Mesendoderm (in vitro differentiated cells): ENCODE measurements at places on chromosomes 7 and 10.

DNA sequence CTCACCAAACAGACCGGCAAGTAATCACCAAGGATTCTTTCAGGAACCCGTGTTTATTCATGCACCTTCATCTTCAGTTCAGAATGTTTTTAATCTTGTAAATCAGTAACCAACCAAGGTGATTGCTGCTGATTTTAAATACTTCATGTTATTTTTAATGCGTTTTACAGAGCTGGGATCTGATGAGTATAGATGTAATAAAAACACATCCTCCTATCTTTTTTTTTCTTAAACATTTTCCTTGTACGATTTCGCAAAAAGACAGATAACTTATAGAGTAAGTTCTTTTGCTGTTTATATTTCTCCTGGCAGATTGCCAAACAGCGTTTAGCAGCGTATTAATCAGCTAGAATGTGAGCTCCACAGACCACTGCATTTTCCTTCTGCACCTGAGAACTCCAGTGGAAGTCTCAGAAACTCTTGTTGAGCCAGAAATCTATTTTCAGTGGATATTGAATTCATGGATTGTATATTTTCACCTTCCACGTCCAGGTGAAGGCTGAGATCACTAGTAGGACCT is 397.8 kb upstream of the NRP1 start:
- DNase-seq: no peak

DNA sequence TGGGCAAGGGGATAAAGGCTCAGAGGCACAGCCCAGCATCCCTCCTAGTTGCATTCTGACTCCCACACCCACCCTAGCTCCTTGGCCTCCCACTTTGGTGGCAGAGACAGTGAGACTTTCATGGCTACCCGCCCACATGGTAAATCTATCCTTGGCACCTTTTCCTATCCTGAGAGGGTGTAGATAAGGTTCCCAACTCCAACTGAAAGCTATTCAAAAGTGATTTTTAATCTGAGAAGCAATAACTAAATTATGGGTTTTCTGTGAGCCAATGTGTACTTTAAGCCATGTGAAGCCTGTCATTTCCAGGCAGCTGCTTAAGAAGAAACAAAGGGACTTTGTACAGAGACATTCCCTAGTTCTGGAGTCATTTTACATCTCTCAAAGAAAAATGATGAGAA is 9.1 kb downstream of the LAMB1 start:
- no peak for DNase-seq

DNA sequence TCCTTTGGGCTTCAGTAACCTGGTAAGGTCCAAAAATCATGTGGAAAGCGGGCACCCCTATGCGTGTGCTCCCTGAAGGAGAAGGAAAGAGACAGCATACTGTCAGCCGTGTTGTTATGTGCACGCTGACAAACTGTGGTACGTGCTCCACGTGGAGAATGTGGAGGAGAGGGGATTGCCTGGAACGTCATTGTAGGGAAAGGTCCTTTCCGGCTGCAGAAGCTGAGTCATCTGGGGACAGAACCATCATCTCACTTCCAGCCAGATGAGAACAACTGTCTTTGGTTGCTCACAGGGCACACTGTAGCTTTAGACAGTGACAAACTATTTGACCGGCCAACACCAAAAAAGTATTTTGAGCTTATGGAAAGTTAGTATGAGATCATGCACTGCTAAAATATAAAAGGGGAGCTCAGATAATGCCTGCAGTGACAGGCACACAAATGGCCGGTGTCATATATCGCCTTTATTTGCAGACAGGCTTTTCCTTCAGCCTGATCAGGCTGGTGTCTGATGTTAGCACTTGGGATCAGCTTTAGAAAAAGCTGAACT is 38.8 kb upstream of the GRB10 start:
- DNase-seq: no peak

- no peak for DNase-seq
These were observed 30.0 kb upstream of the MSRB2 start for GRCh38 chr10:23065181-23065948.

- DNase-seq: no peak
These were observed 267.7 kb downstream of the MALRD1 start for GRCh38 chr10:19316204-19316870.

GRCh38 chr10:101397140-101397539 is 43.2 kb downstream of the BTRC start:
- DNase-seq: peak; percentile 91

DNA sequence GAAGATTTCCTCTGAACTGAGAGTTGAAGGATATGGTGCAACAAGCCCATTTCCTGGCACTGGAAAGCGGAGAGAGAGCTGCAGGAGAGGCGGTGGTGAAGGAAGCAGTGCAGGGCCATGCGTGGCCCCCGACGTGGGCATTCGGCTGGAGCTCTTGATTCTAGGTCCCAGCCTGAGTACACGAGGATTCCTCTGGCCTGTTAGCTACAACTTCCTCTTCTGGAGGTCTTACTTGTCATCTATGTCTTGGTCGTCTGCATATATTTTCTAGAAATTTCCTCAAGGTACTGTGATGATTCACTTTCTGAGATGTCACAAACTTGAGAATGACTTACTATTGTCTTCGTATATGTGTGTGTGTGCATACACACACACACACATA is 59.2 kb upstream of the JAZF1 start:
- no peak for DNase-seq

DNA sequence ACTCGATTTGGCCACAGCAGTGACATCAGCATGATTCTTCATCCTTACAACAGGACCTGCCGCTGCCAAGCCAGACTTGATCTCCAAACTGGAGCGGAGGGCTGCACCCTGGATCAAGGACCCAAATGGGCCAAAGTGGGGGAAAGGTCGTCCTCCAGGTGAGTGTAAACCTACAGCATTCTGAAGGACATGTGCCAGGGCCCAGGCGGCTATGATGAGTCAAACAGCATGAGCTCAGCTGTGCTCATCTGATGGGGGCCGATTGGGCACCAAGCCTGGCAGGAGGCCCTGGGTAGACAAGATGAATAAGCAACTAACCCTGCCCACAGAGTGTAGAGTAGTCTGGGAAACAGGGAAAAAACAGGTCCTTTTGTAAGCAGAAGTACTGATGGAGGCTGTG is 14.4 kb upstream of the ATP6V0E2 start:
- DNase-seq: no peak

- peak; percentile 98 for DNase-seq
These were observed 116.6 kb downstream of the KLF6 start for GRCh38 chr10:3668276-3668965.

GRCh38 chr10:23294638-23295247 is 49.9 kb downstream of the C10orf67 start:
- DNase-seq: no peak

- no peak for DNase-seq
These were observed 52.0 kb upstream of the STEAP1B start for GRCh38 chr7:22551768-22552513.

GRCh38 chr10:10821926-10822325 is 195.7 kb upstream of the CELF2 start:
- no peak for DNase-seq

- DNase-seq: peak; percentile 38
These were observed 18.8 kb downstream of the BMPR1A start for GRCh38 chr10:86775056-86775869.

GRCh38 chr7:103564416-103564815 is 118.4 kb upstream of the SLC26A5 start:
- no peak for DNase-seq

DNA sequence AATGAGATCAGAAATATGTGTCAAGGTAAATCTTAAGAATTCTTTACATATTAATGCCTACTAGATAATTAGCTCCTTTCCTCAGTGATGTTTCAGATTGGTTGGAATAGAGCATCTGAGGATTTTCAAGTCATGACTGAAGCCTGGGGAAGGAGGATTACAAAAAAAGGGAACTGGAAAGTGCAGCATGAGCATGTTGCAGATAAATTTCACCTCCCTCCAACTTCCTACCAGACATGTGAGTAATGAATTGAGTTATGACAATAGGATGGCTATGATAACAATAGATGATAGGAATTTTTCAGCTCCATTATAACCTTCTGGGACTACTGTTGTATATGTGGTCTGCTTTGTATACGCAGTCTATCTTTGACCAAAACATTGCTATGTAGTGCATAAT is 104.2 kb upstream of the RAB18 start:
- no peak for DNase-seq

DNA sequence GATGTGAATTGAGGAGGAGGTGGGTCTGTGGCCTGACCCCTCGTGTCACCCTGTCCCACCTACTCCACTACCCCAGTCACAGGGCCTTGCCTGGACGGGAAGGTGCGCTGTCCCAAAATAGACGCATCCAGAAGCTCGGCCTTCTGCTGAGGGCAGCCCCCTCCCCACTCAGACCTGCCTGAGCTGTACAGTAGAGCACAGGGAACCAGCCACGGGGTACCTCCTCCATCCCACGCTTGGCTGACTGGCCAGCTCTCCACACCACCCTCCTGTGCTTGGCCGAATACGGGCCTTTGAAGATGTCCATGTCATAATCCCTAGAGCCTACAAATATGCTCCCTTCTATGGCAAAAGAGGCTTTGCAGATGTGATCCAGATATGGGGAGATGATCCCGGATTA is 88.3 kb downstream of the CHST15 start:
- no peak for DNase-seq

DNA sequence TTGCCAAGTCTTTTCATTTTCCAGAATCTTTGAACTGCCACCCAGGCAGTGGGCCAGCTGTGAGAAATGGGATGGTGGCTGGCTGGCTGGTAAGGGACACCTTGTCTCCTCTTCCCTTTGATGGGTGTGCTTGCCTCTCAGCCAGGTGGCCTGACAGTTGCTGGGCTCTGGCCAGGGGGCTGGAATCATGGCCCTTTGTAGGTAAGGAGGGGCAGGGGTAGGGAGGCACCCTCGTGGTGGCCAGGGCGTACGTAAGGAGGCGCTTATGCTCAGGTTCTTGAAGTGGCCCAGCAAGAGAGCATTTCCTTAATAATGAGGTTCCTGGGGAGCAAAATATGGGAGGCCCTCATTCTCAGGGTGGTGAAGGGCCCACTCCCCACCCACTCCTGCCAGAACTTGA is 33.0 kb upstream of the GOLGA7B start:
- DNase-seq: no peak

DNA sequence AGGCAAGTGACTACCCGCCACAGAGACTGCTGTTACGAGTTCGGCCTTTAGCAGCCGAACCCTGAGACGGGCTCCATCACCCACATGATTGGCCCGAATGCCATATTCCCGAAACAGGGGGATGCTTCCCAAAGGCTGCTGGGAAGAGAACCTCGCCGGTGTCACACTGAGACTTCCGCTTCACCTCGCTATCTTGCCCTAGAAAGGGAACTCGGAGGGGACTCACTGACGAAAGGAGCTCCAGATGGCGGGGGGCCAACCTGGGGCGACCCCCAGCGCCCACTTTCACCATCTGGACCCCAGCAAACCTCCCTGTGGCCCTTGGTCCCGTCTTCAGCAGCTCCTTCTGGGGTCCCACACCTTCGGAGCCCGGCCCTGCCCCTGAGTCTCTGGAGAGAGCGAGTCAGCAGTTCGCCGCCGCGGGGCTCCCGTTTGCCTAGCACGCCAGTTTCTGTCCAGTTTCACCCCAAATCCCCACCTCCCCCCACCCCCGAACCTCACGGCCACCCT is 529 bp downstream of the HPS1 start:
- peak; percentile 54 for DNase-seq

GRCh38 chr7:149872419-149873073 is 1.2 kb upstream of the ATP6V0E2 start:
- DNase-seq: peak; percentile 88

- peak; percentile 72 for DNase-seq
These were observed 145.3 kb upstream of the PRSS1 start for GRCh38 chr7:142603870-142604448.

DNA sequence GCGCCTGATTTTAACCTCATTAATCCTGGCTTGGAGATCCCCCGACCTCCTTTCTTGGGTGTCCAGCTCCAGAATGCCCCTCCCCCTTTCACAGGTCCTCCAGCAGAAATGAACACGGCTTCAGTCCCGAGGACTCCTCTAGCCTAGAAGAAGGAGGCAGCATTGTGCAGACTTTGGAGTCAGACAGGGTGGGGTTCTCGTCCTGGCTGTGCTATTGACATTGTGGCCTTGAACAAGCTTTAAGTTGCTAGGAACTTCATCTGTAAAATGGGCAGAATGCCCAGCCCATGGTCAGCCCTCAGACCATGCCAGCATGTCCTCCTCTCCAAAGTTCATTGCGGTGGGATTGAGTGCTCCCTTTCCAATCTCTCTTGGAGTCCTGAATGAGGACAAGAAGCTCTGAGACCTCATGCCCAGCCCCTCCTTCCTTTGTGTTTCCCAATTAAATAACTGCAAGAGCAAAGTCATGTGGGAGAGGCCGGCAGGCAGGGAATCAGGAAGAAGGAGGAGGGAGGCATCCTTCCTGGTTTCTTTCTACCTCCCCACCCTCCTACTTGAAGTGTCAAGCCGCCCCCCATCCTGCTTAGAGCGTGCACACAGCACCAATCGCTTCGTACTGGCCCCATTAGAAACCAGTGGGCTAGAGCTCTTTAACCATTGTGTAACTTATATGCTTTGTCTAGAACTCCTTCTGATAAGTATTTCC is 86.4 kb downstream of the RBM20 start:
- DNase-seq: no peak

DNA sequence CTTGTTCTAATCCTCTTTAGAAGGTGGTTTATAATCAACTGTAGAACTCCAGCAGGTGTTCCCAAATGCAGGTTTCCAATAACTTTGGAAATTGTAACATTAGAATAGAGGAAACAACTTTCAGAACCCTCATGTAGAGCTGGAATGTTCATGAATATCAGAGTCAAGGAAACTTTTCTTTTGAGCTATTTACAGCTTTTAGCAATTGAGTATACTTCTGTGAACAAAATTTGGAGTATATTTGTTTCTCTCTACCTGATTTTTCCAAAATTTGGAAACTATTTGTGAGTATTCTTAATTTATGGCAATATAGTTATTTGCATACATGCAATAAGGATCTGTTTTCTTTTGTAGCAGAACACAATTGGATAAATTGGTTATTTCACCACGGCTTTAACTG is 2.8 kb upstream of the CFAP43 start:
- peak; percentile 33 for DNase-seq

- DNase-seq: no peak
These were observed 19.1 kb downstream of the DOCK1 start for GRCh38 chr10:126924180-126924914.

- DNase-seq: no peak
These were observed 232.6 kb upstream of the AUTS2 start for GRCh38 chr7:69365651-69366192.

- DNase-seq: peak; percentile 54
These were observed 18.7 kb upstream of the CBLL1 start for GRCh38 chr7:107725138-107725740.

DNA sequence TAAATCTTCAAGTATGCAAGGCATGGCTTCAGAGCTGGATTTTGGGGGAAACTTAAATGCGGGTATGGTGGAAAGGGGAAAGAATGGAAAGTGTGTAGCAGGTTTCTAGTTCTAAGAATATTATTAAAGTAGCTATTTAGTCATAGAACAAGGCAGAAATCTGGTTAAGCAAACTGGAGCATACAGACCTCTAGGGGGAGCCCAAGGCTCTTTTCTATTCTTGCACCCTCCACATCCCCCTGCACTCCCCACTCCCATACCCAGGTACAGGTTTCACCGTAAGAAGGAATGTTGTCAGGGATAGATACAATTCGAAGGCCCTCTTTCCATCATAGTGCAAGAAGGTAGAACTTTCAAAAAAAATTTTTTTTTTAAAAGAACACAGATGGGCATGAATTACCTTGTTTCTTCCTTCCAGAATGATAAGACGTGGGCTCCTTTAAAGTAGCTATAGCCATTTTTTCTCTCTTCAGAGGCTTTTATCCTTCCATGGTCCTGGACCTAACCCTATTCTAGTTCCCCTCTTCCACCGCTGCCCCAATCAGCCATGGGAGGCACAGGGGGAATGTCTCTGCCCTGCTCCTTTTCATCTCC is 41.5 kb upstream of the SMIM30 start:
- DNase-seq: peak; percentile 76
